ENCODE measurements at places on chromosomes 4 and X. TPM values are rescaled to one million over a fixed set of nuclear protein-coding genes. Genes with fewer than 3 reads are reported as not detected.

DNA sequence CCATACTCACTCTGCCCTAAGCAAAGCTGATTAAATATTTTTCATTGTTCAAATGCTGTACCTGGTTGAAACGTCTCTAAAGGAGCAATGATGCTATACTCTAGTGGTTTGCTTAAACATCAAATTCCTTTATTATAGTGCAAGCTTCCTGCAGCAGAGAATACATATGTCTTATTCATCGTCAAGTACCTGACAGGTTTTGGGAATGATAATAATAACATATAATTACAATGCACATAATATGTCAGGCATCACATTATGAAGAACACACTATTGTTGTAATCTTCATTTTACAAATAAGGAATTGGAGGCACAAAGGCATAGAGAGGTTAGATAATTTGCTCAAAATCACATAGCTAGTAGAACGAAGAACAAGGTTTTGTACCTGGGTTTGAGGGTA lies 151.6 kb downstream of the GRIA2 start:
- no peak for DNase-seq

TEX13C gene
- total RNA-seq = not detected

GRCh38 chr4:38089961-38090360 lies 129.8 kb downstream of the PTTG2 start:
- DNase-seq = no peak

DNA sequence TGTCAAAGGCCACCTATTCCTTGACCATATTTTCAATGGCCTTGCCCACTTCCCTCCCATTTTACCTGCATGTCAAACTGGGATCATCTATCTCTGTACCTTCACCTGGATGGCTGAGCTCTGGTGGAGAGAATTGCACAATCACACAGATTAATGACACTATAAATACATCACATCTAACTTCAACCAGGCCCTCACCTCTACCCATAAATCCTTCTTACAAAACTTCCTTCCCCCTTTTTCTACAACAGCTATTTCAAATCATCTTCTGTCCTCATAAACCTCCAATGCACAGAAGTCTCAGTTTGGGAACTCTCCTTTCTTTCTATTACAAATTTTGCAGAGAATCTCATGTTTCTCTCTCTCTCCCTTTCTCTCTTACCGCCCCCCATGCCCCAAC lies 9.2 kb downstream of the PALLD start:
- no peak for DNase-seq

DNA sequence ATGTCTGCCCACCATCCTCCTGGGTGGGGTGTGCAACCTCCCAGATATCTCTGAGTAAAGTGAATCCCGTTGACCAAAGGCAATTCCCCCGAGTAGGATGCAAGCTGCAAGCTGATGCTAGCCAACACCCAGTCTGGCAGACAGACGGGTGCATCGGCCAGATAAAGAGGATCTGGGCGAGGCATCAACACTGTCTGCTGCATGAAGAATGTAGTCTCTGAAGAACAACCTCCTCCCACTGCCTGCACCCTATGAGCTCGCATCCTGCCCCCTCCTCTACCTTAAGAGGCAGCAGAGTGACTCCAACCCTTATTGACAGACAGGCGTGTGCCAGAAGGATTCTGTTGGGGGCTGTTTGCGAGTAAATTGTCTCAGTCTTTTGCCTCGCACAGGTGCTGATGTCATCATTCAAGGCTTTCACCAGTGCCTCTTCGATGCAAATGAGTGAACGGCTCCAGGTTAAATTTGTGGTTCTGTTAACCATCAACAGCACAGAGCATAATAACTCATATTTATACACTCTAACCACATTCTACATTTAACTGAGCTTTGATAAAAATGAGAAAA lies 546.9 kb downstream of the BCOR start:
- DNase-seq = no peak

- DNase-seq = no peak
Observed at GRCh38 chrX:5568934-5569333, 659.7 kb downstream of the NLGN4X start.

DCK gene
- 10.1 TPM for total RNA-seq

STS gene
- 2.2 TPM for total RNA-seq

SMS gene
- 218 TPM for total RNA-seq

- no peak for DNase-seq
Observed at GRCh38 chr4:107966903-107967302, 22.8 kb upstream of the HADH start.

DNA sequence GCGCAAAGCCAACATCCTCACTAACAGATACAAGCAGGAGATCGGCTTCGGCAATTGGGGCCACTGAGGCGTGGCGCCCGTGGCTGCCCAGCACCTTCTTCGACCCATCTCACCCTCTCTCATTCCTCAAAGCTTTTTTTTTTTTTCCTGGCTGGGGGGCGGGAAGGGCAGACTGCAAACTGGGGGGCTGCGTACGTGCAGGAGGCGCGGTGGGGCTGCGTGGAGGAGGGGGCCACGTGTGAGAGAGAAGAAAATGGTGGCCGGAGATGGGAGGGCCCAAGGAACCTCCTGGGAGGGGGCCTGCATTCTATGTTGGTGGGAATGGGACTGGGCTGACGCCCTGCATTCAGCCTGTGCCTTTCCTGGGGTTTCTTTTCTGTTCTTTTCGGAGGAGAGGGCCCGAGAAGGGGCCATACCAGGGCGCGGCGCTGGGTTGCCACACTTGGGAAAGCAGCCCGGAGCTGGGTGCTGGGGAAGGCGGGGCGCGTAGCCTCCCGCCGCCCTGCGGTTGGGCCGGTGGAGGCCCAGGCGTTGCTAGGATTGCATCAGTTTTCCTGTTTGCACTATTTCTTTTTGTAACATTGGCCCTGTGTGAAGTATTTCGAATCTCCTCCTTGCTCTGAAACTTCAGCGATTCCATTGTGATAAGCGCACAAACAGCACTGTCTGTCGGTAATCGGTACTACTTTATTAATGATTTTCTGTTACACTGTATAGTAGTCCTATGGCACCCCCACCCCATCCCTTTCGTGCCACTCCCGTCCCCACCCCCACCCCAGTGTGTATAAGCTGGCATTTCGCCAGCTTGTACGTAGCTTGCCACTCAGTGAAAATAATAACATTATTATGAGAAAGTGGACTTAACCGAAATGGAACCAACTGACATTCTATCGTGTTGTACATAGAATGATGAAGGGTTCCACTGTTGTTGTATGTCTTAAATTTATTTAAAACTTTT lies 4.5 kb downstream of the MID1IP1 start:
- DNase-seq = no peak

DNA sequence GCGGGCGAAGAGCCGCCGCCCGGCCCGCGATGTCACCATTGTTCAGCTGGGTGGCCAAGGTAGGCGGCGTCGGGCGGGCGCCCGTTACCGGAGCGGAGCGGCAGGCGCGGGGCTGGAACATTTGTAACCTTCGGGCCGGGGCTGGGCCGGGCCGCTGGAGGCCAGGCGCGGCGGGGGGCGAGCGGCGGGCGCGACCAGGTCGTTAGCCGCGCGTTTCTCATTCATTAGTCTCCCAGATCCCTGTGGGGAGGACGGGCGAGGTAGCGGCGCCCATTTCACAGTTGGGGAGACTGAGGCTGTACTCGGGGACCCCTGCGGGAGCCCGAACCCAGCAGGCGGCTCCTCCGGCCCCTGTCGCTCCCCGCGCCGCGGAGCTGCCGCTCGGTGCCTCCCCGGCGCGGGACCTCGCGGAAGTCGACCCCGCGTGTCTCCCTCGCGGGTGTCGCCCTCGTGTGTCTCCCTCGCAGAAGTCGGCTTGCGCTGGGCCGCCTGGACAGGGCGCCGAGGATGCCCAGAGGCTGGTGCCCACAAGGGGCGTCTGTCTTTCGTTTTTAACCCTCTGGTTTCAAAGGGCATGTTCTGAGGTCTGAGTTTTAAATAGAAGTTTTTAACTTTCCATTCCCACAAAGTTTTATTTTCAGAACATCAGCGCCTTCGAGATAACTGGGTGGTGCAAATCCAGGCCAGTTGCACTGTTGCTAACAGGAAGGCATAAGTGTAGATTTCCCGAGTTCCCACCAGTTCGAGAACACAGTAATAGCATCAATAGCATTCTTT lies 17.5 kb downstream of the PTTG2 start:
- DNase-seq = peak; percentile 49

DNA sequence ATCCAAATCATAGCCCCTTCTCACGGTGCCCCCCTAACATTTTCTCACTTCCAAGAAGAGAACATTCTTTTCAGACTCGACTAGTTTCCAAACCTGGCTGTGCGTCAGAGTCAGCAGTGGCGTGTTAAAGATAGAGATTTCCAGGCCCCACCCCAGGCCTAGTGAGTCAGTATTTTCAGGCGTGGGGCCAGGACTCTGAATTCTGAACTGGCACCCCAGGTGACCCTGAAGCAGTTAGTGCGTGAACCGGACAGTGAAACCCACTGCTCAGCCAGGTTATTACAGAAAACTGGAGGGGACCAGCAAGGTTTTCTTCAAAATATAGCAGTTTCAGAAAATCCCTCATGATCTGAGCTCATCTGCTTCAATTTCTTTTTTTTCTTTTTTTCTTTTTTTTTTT lies 35.0 kb upstream of the BCOR start:
- DNase-seq = no peak

DNA sequence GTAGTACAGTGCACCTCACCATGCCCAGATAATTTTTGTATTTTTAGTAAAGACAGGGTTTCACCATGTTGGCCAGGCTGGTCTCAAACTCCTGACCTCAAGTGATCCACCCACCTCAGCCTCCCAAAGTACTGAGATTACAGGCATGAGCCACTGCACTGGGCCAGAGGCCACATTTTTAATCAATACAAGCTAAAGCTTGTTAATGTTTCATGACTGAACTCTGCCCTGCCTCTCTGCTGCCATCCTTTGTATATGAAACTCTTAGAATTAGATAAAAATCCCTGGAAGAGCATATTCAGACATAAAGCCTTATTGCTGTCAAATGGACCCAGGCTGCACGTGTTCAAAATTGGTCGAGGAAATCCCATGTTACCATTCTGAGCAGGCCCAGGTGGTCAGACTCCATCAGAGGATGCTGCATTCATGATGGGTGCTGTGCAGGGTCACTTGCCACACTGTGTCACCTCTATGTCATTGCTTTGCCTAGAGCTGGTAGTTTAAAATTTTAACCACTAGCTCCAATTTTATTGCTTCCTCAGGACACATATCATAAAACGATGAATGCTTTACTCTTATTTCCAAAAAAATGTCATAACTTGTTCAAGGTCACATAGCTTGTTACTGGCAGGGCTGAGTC lies 45.2 kb downstream of the LNX1 start:
- no peak for DNase-seq

DNA sequence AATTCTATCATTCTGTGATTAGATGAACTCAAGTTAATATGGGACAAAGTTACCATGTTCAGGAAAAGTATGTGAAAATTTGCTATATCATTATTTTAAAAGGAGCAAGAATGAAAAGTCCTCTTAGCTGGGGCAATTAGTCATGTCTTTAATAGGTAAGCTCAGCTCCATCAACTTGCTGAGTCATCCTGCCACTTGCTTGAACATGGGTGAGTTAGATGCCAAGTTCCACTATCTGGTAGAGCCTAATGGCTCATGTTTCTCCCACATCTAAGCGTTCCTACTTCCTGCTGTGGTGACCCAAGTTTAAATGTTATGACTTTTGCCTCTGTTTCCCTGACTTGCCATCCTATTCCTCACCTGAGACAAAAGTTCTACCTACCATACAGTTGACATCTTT lies 276.8 kb downstream of the ZNF674 start:
- DNase-seq = peak; percentile 18

NEIL3 gene
- total RNA-seq = 16.2 TPM

DNA sequence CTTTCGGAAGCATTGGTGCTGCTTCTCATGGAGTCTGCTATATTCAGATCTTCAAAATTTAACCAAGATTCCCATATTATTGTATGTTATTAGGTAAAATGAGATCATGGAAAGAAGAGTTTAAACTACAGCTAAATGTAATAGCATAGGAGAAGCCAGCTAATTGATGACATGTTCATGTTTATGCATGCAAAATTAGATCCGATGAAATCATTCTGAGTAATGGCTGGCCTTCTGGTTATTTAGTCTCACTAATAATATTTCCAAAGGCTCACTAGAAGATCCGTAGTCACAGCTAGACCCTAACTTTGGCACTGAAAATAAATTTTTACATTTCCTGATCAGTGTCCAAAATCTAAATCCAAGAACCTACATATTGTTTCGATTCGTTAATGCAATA lies 19.8 kb upstream of the PHKA2 start:
- no peak for DNase-seq

DOCK11 gene
- 9.0 TPM for total RNA-seq

TIGD4 gene
- total RNA-seq = 0.70 TPM

- DNase-seq = no peak
Observed at GRCh38 chr4:178037459-178038214, 595.4 kb upstream of the AGA start.

ATP7A gene
- total RNA-seq = 13.8 TPM

SMPX gene
- total RNA-seq = not detected

- no peak for DNase-seq
Observed at GRCh38 chr4:41883988-41884734, 51.1 kb upstream of the TMEM33 start.

HSFX3 gene
- not detected for total RNA-seq

- no peak for DNase-seq
Observed at GRCh38 chr4:5784960-5785611, 74.1 kb downstream of the EVC start.

DNA sequence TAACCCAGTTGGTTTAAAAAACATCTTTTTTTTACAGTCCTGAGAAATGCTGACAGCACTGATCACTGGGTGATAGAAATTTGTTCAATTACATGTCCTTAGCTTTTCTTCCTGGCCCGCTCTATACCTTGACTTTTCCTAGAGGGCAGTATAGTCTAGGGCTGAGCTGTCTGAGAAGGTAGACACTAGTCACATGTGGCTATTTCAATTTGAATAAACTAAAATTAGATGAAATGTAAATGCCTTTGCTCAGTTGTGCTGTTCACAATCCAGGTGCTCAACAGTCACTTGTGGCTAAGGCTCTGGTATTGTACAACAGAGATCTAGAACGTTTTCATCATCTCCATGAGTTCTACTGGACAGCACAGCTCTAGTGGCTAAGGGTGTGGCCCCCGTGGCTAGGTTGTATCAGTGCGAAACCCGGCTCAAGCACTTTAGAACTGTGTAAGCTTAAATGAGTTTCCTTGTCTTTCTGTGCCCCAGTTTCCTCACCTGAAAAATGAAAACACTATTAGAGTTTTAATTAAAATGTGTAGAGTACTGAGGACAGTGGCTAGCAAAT lies 111.6 kb upstream of the WDR17 start:
- DNase-seq = no peak

- no peak for DNase-seq
Observed at GRCh38 chr4:155616117-155616516, 50.5 kb upstream of the GUCY1A1 start.

- DNase-seq = no peak
Observed at GRCh38 chr4:88027611-88028608, 20.5 kb downstream of the PKD2 start.

RHOXF1 gene
- total RNA-seq = not detected

DNA sequence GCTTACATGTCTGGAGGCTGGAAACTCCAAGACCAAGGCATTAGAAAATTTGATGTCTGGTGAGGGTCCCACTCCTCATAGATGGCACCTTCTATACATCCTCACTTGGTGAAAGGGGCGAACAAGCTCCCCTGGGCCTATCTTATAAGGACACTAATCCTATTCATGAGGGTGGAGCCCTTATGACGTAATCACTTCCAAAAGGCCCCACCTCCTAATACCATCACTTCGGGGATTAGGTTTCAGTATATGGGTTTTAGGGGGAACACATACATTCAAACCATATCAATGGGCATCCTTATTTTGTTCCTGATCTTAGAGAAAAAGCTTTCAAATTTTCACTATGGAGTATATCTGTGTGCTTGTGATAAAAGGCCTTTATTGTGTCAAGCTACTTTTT lies 39.0 kb upstream of the ALG13 start:
- DNase-seq = no peak

Measured in PC-9 (cell line).